Activated T-helper 1 cell treated with anti-CD3 and anti-CD28 coated beads, Interleukin-12 subunit alpha, Interleukin-12 subunit beta, Interleukin-2, Interleukin-4 antibody, amounts not matched to agents 30 ng/mL and 10 ng/mL and 1 ng/mL, durations not matched to agents 14 hours and 24 hours and 36 hours (primary cell): ENCODE measurements at places on chromosomes 1 and 21.

- no peak overlapping the region for H3K27ac ChIP-seq
- no peak overlapping the region for H3K4me3 ChIP-seq
- DNase-seq: no peak
- H3K36me3 ChIP-seq: peaks cover 5% of the 10 kb centered on the region
Observed at GRCh38 chr1:9324246-9325096, 31.8 kb downstream of the SPSB1 start.

DNA sequence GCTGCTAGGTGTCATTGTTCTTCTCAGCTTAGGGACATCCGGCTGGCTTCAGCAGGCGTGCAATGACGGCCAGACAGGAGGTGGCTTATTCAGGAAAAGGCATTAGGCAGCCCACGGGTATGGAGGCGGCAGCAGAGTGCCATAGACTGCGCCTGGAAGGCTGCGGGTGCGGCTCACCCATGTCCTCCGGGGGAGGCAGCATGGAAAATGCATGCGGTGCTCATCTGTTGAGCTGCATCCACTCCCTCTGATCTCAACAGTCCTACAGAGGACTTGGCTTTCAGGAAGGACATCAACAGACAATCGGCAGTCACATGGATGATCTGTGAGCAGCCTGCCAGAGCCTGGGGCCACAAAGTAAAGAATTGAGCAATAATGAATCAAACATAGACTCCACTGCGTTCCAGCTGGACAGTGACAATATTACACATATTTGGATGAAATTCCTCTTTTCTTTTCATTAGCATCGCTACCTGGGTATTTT lies 42.9 kb downstream of the UMODL1 start:
- H3K27me3 ChIP-seq: peaks cover 23% of the 10 kb centered on the region
- no peak for DNase-seq
- peaks cover 6% of the 10 kb centered on the region for H3K4me1 ChIP-seq

DNA sequence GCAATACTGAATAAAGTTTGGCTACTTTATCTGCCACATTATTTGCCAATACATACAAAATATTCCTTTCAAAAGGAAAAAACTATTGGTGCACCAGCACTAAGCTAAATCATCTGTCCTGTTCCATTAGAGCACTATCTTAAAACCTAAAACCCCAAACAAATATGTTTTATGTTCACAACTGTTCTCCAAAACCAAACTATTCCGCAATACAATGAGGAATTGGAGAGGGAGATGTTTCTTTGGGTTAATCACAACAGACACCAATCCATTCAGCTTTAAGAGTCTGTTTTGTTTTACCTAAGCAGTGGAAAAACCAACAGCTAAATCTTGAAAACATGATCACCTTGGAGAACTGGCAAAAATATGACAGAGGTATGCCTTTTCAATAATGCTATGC lies 85.1 kb downstream of the ZNF644 start:
- no peak overlapping the region for H3K27ac ChIP-seq
- no peaks in the 10 kb centered on the region for H3K27me3 ChIP-seq
- no peak overlapping the region for H3K4me3 ChIP-seq
- DNase-seq: no peak
- H3K36me3 ChIP-seq: peaks cover 49% of the 10 kb centered on the region

DNA sequence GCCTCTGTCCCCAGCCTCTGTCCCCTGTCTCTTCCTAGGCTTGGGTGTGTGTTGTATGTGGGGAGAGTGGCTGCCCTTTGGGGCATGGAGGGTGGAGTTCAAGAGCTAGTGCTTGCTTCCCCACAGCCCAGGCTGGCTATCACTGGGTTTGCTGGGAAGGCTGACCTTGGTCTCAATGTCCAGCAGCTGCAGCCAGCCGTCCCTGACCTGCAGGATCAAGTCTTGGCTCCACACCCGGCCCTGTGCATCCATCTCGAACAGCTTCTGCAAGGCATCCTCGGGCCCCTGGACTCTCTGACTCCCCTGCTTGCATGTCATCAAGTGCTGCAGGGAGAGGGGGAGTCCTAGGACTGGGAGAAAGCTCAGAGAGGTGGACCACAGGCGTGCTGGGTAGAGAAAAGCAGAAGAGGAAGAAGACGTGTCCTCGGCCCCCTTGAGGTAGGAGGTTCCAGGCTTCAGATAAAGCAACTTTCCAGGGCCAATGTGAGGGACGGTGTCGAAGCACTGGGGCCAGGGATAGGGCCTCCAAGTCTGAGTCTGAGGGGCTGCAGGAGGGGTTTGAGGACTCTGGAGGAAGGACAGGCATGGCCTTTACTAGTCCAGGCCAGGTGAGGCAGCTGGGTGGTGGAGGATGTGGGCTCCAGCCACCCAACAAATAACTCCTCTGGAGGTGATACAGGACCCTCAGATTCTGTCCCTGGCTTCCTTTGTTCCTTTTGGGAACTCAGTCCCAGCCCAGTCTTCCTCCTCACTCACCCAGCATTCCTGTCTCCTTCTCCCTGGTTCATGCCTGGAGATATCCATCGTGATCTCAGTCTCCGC lies 4.0 kb downstream of the EPS8L3 start:
- H3K4me3 ChIP-seq: no peak overlapping the region
- no peak for DNase-seq
- no peaks in the 10 kb centered on the region for H3K36me3 ChIP-seq
- no peaks in the 10 kb centered on the region for H3K4me1 ChIP-seq

DNA sequence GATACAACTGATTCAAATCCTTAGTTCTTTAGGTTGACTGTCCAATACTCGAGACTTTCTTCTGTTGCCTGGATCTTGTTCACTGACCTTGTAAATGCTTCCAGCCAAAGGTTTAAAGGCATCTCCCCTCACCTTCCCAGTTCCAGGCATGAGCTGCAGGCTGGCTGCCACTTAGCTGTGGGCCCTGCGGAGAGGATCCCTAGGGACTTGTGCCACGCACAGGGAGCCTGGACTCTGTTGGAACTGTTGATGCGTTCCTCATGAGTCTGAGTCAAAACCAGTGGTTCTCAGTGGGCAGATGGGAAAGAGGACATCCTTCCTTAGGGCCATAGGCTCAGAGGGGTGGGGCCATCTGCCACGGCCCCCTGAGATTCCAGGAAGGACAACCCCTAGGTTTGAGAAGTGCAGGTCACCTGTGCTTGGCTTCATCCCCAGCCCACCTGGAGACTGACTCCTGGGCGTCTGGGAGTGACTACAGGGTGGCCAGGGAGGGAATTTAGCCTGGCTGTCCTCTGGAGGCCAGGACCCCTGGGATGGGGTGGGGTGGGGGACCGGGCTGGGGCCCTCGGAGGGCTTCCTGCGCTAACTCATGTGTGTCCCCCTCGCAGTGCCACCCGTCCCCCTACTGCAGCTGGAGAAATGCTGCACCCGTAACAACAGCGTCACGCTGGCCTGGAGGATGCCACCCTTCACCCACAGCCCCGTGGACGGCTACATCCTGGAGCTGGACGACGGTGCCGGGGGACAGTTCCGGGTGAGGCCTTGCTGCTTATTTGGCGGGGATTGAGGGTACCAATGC lies 37.6 kb upstream of the GNPAT start:
- H3K4me1 ChIP-seq: peaks cover 7% of the 10 kb centered on the region
- H3K27me3 ChIP-seq: peaks cover 21% of the 10 kb centered on the region
- DNase-seq: no peak
- no peak overlapping the region for H3K4me3 ChIP-seq

DNA sequence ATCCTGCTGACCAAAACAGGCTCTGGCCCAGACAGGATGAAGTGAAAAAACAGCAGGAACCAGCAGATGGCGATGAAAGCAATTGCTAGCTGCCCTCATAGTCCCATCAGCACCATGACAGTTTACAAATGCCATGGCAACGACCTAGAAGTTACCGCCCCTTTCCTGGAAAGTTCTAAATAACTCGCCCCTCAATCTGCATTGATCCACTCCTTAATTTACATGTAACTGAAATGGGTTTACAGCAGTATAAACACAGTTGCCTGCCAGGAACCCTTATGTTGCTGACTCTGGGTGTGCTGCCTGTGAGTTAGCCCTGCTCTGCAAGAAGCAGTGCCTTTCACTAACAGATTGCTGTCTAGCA lies 65.5 kb upstream of the CR1L start:
- no peak overlapping the region for H3K27ac ChIP-seq
- peak; percentile 29 for DNase-seq
- H3K27me3 ChIP-seq: peaks cover 23% of the 10 kb centered on the region
- no peaks in the 10 kb centered on the region for H3K36me3 ChIP-seq
- peaks cover 9% of the 10 kb centered on the region for H3K4me1 ChIP-seq

DNA sequence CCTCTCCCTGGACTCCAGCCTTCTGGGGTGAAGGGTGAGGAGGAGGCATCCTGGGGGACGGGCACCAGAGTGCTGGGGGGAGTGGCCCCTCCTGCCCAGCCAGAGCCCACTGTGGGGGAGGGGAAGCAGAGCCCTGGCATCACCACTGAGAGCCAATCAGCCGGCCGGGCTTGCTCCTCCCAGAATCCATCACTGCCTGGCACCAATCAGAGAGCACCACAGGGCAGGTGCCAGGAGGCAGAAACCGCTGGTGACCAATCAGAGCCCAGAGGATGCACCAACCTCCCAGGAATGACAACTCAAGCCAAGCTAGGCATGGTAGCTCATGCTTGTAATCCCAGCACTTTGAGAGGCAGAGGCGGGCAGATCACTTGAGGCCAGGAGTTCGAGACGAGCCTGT lies 27.9 kb downstream of the CASZ1 start:
- H3K4me3 ChIP-seq: no peak overlapping the region
- H3K27ac ChIP-seq: no peak overlapping the region
- no peaks in the 10 kb centered on the region for H3K36me3 ChIP-seq

DNA sequence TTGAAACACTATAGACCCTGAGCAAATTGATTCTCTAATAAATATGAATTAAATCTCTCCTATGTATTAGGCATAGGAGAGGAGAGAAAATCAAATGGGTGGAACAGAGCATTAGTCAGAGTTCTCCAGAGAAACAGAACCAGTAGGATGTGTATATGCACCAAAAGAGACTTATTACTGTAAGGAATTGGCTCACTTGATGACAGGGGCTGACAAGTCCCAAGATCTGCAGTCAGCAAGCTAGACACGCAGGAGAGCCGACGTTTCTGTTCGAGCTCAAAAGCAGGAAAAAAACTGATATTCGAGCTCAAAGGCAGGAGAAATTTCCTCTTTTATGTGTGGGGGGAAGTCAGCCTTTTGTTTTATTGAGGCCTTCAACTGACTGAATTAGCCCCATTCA lies 259.2 kb upstream of the KAZN start:
- no peaks in the 10 kb centered on the region for H3K36me3 ChIP-seq
- peaks cover 5% of the 10 kb centered on the region for H3K27me3 ChIP-seq
- no peak for DNase-seq
- no peak overlapping the region for H3K4me3 ChIP-seq
- peaks cover 6% of the 10 kb centered on the region for H3K4me1 ChIP-seq

GRCh38 chr1:12272770-12273169 lies 42.9 kb downstream of the VPS13D start:
- no peak overlapping the region for H3K4me3 ChIP-seq
- no peaks in the 10 kb centered on the region for H3K27me3 ChIP-seq
- no peak for DNase-seq
- no peak overlapping the region for H3K27ac ChIP-seq
- H3K4me1 ChIP-seq: no peaks in the 10 kb centered on the region

DNA sequence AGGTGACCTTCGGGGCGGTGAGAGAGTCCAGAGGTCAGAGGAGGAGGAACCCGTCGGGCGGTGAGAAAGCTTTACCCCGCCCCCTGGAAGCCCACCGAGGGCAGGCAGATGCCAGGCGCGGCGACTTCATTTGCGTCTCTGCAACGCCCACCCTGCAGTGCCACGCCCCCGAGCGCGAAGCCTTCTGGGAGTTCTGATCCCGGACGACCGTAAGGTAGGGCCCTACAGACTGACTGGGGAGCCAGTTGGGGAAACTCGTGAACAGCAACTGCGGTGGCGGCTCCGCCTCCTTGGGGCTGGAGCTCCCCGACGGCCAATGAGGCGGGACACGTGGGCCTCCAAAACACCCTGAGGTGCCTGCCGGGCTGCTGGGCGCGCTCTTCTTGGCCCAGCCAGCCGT lies 46.0 kb upstream of the EDARADD start:
- peaks cover 26% of the 10 kb centered on the region for H3K27me3 ChIP-seq
- H3K36me3 ChIP-seq: no peaks in the 10 kb centered on the region
- H3K4me3 ChIP-seq: no peak overlapping the region

- no peak overlapping the region for H3K4me3 ChIP-seq
- no peak overlapping the region for H3K27ac ChIP-seq
- DNase-seq: no peak
Observed at GRCh38 chr1:55618199-55618598, 403.0 kb upstream of the USP24 start.

DNA sequence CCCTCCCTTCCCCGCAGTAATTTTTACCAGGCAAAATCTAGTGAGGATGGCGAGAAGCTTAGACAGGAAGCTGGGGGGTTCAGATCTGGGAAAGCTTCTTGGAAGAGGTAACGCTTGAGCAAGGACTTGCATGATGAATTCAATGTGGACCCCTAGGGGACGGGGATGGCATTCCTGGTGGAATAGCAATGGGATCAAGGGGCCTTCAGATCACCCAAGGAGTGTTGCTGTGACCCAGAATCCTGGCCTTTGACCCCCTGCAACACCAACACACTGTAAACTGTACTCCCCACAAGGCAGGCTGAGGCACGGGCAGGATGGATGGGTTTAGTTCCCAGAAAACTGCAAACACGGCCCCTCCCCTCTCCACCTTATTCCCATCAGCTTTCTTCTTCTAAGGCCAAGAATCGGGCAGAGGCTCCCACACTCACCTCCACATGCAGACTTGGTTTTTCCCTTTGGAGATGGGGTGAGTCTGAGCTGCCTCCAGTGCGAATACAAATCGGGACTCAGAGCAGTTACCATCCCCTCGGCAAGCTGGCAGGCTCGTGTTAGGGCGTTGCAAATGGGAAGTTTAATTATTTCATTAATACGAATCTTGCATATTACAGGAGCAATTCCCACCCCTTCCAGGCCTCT lies 20.1 kb downstream of the DISP3 start:
- no peak overlapping the region for H3K27ac ChIP-seq
- no peak for DNase-seq
- H3K4me3 ChIP-seq: no peak overlapping the region

- H3K27me3 ChIP-seq: peaks cover 2% of the 10 kb centered on the region
- no peak for DNase-seq
- H3K4me3 ChIP-seq: peak overlapping the region; percentile 98
- peaks cover 23% of the 10 kb centered on the region for H3K4me1 ChIP-seq
- peaks cover 36% of the 10 kb centered on the region for H3K36me3 ChIP-seq
- peak overlapping the region; percentile 81 for H3K27ac ChIP-seq
Observed at GRCh38 chr1:155909894-155910293, 1.3 kb downstream of the RIT1 start.

DNA sequence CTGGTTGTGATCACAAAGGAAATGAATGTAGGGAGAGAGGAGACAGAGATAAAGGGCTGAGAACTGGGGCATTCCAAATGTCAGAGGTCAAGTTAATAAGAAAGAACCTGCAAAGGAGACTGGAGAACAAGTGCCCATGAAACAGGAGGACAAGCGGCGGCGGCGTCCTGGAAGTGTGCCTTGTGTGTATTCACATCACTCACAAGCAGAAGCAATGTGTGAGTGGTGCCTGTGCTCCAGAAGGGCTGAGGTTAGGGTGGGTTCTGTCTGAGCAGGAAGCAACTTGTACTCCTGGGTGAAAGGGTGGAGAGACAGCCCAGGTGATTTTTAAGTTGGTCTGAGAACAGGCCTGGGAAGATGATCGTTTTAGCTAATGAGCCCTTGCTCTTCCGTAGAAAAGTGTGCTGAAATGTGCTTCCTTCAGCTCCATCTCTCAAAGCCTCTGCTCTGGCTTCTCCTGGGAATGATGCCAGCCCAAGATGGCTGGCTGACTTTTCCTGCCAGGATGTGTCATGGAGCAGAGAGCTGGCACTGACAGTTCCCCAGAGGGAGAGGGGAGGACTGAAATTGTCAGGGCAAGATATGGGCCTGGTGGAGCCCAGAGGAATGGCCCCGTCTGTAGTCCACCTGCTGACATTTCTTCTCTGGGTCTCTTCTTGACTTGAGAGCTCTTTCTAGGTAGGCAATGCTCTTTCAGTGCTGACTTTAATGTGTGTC lies 25.1 kb upstream of the PLEKHA6 start:
- no peak for DNase-seq
- peaks cover 11% of the 10 kb centered on the region for H3K27me3 ChIP-seq
- H3K27ac ChIP-seq: no peak overlapping the region
